ENCODE measurements at places on chromosomes 12 and 14.

- DNase-seq: no peak
Measured at GRCh38 chr12:52976574-52977071, 27.7 kb downstream of the KRT18 start.

GRCh38 chr12:98371419-98371818 lies 144.0 kb upstream of the TMPO start:
- no peak for DNase-seq

GRCh38 chr14:22225516-22226140 lies 363.4 kb downstream of the DAD1 start:
- no peak for DNase-seq

GRCh38 chr14:100297320-100298300 lies 8.6 kb downstream of the SLC25A29 start:
- no peak for DNase-seq

- DNase-seq: no peak
Measured at GRCh38 chr14:23528555-23528954, 23.0 kb downstream of the ZFHX2 start.

- DNase-seq: no peak
Measured at GRCh38 chr14:93655078-93655750, 133.1 kb downstream of the PRIMA1 start.

GRCh38 chr14:93493054-93493453 lies 62.3 kb downstream of the UNC79 start:
- DNase-seq: no peak

GRCh38 chr12:94973221-94973620 lies 30.3 kb downstream of the NDUFA12 start:
- no peak for DNase-seq

GRCh38 chr12:113795445-113795844 lies 170.7 kb downstream of the RBM19 start:
- no peak for DNase-seq

GRCh38 chr12:130557886-130558765 lies 158.0 kb downstream of the RIMBP2 start:
- no peak for DNase-seq

DNA sequence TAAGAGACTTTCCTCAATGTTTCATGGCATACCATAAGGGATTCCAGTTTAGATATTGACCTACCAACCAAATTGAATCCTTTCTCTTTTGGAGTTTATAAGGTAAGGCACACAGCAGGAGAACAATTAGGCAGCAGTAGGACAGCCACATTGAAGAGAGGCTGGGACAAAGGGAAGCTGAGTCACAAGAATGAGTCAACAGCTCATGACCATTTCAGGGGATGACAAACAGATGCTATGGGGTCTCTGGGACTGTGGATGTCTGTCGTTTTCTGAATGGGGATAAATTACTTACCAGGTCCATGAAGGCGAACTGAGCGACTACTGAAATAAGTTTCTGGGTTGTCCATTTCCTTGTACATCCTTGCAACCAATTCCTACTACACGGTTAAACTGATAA lies 48.6 kb upstream of the E2F7 start:
- no peak for DNase-seq

GRCh38 chr12:9702255-9702654 lies 30.6 kb downstream of the CLECL1 start:
- no peak for DNase-seq

DNA sequence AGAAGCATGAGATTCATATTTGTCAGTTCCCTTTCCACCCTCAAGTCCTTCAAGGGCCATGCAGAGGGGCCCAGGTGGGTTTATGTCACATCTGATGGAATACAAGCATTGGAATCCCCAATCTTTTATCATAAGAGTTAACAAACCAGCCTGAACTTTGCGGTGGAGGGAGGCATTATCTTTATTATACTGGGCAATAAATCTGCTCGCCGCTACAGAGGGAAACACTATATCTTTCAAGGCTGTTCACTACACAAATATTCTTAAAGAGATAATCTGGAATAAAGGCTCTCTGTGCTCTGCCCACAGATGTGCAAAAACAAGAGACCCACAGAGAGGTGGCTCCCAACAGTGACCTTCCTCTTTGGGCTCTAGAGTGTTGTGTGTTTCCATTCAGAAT lies 153.6 kb upstream of the PLEKHA5 start:
- no peak for DNase-seq

DNA sequence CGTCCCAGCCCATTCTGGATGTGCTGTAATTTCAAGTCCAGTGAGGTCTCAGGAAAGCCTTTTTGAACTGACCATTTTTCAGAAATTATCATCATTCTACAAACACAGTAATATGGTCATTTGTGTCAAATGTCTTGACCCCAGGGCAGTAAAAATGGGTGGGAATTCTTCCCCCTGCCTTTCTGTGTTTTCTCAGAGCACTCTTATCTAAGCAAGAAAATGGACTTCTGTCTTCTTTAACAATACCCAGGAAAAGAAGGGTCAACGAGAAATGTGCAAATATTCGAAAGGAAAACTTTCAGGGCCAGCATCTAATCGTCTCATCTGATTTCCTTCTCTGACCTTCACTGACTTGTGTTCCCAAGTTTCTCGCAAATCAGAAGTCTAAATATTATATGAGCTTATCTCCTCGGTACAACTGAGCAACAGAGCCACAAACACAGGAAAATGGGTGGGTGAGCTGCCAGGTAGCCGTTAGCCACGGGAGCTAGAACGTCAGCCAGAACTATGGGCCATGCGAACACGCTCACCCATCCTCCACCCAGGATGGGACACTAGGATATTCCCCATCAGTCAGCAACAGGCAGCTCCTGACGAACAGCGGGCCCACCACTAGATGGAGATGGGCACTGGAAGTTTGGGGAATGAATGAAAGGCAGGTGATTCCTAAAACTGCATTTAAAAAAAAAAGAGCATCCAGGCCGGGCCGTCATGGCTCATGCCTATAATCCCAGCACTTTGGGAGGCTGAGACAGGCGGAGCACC lies 57.1 kb downstream of the VWF start:
- DNase-seq: no peak

GRCh38 chr12:111249018-111249370 lies 119.9 kb downstream of the PHETA1 start:
- DNase-seq: no peak

DNA sequence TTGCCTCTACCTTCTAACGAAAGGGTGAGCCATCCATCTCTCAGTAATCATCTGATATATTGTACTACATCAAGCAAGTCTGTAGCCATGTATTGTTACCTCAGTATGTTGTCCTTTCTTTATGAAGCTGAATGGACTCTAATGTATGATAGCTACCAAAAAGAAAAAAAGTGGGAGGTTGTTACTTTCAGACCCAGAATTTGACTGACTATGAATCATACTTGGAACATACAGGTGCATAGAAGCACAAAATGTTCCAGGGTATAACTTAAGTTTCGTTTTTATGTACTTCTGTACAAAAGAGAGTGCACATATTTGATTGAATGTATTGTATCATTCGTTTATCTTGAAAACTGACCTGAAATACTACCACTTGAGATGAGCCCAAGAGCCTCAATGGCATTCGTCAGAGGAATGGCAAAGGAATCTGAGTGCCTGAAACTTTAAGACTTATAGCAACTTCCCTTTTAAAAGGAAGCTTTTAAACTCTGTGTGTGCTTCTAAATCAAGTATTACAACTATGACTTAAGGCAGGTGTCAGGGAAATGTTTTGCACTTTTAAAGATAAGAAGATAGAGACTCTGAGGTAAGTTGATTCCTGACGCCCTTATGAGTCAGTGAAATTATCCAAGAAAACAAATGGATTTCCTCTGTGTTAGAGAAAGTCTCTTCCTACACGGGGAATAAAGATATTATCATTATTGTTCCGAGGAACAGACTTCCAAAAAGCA lies 951.5 kb downstream of the GALC start:
- no peak for DNase-seq

GRCh38 chr12:51883295-51883694 lies 4.6 kb upstream of the ANKRD33 start:
- DNase-seq: no peak

DNA sequence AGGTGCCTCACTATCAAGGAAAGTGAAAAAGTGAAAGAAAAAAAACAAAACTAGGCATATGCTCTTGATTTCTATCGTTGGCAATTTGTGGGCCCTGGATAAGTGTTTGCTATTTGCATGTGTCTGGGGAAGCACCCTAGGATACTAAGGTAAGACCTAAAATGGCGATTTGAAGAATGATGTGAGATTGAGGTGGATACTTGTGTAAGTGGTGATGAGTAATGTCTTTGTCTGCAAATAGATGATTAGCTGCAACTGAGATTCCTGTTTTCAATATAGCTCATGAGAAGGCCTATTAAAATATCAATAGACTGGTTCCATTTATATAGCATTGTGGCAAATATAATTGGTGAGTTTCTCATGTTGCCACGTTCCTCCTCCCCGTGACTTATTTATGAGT lies 261.7 kb downstream of the NEDD1 start:
- DNase-seq: no peak

DNA sequence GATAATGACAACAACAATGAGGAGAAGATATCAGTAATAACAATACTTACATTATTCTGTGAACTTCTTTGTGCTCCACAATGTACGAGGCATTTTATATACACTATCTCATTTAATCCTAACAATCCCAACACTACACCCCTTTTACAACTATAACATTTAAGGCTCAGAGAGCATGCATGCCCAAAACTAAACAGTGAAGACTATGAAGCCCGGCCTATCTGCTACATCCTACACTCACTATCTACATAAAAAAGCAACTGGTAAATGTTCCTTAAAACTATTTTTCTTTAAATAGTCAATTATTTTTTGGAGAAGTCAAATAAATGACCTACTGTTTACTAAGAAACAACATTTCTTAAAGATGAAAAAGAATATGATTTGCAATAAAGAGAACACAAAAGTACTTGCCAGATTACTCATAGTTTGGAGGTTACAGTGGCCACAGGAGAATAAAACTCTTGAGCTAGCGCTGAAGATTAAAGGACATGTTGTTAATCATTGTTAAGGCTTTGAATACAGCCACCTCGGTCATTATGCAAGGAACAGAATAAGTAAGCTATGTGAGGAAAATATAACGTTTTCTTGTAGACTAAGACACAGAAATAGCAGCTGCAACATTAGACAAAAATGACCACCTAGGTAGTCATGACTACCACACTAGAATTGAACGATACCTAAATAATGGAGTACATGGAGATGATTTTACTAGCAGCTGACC lies 56.7 kb downstream of the EPS8 start:
- DNase-seq: no peak

DNA sequence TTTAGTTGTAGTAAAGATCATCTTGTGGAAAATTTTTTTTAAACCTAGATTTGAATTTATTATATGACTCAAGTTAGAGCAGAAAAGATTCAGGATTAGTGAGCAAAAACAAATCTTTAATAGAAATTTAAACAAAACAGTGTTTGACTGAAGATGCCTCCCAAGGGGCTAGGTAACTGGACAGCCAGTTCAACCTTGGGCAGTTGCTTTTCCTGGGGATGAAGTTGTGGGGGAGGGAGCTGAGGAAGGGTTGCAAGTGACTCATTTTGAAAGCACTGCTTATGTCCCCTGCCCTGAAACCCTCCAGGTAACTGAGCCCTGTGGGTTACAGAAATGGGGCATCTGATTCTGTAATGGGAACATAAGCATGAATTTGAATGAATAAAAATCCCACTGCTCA lies 13.1 kb downstream of the CFAP54 start:
- DNase-seq: no peak

- DNase-seq: no peak
Measured at GRCh38 chr12:10612984-10613348, 443 bp downstream of the MAGOHB start.

DNA sequence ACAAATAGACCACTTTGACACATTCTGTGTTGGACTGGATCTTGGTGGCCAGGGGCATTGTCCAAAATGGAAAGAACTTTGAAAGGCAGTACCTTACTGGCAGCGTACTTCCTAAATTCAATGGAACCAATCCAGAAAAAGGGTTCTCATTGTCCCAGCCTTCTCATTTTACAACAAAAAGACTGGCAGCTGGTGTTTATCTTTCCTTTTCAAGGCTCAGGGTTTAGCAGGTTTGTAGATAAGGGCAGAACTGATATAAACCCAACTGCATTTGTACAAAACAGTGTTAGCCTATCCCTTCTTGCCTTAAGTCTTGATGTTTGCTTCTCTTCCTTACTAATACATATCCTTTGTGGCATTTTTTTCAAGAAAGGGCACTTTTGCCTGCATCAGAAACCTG lies 7.7 kb downstream of the THAP2 start:
- DNase-seq: no peak

DNA sequence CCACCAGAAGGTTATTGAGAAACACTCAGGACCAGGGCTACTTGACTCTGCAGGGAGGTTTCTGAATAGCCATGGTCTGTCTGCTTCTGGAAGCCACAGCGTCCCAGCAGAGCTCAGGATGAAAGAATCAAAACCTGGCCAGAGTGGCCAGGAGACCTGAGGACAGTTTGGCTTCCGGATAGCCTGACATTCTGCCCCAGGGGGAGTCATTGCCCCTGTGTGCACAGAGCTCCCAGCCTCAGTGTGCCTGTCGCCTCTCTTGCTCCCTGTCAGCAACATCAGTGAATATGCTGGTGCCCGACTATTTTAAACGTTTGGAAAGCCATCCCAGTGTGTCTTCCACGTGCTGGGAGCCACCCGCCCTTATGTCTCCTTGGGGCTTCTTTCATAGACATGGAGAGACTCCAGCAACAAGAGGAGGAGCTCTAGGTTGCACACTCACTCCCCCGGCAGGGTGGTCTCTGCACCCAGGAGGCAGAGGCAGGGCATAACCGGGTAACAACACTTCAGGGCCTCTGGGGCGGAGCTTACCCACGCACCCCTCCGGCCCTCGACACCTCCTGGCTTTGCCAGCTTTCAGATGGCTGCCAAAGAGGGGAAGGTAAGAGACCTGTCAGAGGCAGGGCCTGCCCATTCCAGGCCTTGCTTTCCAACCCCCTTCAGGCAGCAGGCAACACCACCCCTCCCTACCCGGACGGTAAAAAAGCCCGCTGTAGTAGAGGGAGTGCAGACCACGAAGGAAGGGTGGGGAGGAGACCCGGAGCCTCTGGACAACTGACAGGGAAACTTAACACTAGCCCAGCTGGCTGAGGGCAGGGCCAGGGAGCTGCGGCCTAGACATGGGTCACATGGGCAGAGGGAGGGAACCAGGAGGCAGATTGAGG lies 19.0 kb upstream of the SLC6A12 start:
- DNase-seq: no peak

DNA sequence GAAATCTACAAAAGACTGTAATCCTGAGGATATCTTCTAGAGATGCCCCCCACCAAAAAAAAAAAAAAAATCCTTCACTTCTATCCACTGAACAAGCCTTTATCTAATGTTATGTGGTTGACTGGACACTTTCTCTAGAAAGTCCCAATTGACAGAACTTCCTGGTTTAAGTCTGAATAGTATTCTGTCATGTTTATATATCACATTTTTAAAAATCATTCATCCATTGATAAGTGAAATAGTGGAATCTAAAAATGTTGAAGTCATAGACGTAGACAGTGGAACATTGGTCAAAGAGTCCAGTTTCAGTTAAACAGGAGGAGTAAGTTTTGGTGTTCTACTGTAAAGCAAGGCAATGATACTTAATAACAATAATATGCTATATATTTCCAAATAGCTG lies 297.0 kb downstream of the SSPN start:
- no peak for DNase-seq

DNA sequence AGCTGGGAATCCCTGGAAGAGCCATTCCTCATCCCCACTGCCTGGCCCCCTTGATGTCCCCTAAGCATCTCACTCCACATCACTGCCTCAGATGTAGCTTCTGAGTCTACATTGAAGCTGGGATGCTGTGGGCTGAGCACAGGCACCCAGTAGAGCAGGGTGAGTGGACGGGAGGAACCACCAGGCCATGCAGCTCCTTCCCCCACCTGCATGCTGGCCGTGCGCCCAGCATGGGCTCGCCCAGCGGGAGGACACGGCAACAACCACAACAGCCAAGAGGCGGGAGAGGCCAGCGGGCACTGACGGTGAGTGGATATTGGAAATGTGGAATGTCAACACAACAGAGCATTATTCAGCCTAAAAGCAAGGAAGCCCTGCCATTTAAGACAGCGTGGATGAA lies 310.9 kb downstream of the ADGRD1 start:
- DNase-seq: no peak

All from T-helper 1 cell (primary cell).